ENCODE measurements at places on chromosomes 2 and 18. TPM values are rescaled to one million over a fixed set of nuclear protein-coding genes. Genes with fewer than 3 reads are reported as not detected.

- no peak overlapping the region for H3K4me3 ChIP-seq
- DNase-seq: no peak
- no peaks in the 10 kb centered on the region for H3K27me3 ChIP-seq
- H3K36me3 ChIP-seq: no peaks in the 10 kb centered on the region
- 0 out of 2 replicates have a peak, but pooled peaks cover under 1% of the 10 kb centered on the region for H3K4me1 ChIP-seq
- H3K27ac ChIP-seq: no peak overlapping the region
These were observed 22.0 kb downstream of the SMAD7 start for GRCh38 chr18:48928787-48929186.

DNA sequence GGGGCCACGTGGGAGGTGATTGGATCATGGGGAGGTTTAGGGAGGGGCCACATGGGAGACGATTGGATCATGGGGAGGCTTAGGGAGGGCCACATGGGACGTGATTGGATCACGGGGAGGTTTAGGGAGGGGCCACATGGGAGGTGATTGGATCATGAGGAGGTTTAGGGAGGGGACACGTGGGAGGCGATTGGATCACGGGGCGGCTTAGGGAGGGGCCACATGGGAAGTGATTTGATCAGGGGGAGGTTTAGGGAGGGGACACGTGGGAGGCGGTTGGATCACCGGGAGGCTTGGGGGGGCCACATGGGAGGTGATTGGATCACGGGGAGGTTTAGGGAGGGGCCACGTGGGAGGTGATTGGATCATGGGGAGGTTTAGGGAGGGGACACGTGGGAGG is 22.5 kb upstream of the SALL3 start:
- DNase-seq: no peak
- H3K27ac ChIP-seq: no peak overlapping the region
- no peak overlapping the region for H3K4me3 ChIP-seq
- H3K36me3 ChIP-seq: no peaks in the 10 kb centered on the region
- no peaks in the 10 kb centered on the region for H3K4me1 ChIP-seq

Gene DSG4
- total RNA-seq: 0.04 TPM

DNA sequence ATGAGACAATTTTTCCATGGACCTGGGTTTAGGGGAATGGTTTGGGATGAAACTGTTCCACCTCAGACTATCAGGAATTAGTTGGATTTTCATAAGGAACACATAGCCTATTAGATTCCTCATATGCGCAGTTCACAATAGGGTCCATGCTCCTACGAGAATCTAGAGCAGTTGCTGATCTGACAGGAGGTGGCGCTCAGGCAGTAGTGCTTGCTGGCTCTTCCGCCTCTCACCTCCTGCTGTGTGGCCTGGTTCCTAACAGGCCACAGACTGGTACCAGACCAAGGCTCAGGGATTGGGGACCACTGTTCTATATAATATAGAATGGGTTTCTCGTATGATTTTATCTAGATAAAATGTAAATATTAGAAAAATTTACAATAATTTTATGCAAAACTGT is 338.7 kb downstream of the CPS1 start:
- H3K36me3 ChIP-seq: no peaks in the 10 kb centered on the region
- DNase-seq: peak; percentile 46
- no peak overlapping the region for H3K4me3 ChIP-seq
- peaks cover 10% of the 10 kb centered on the region for H3K4me1 ChIP-seq
- no peak overlapping the region for H3K27ac ChIP-seq
- H3K27me3 ChIP-seq: no peaks in the 10 kb centered on the region

Gene TUBA4B
- not detected for total RNA-seq

Gene LONRF2
- 1.1 TPM for total RNA-seq

Gene ALPI
- total RNA-seq: not detected

GRCh38 chr2:135786823-135787222 is 45.2 kb downstream of the UBXN4 start:
- DNase-seq: peak; percentile 71
- no peak overlapping the region for H3K4me3 ChIP-seq
- H3K27ac ChIP-seq: no peak overlapping the region
- H3K36me3 ChIP-seq: peaks cover 43% of the 10 kb centered on the region
- H3K27me3 ChIP-seq: no peaks in the 10 kb centered on the region

GRCh38 chr2:171436307-171436706 is 2.3 kb downstream of the DCAF17 start:
- H3K4me3 ChIP-seq: no peak overlapping the region
- peaks cover 25% of the 10 kb centered on the region for H3K36me3 ChIP-seq
- peaks cover 19% of the 10 kb centered on the region for H3K4me1 ChIP-seq
- H3K27ac ChIP-seq: no peak overlapping the region

Gene SNORC
- total RNA-seq: 14.3 TPM

Gene KATNAL2
- total RNA-seq: 2.0 TPM

GRCh38 chr2:8115966-8116365 is 565.9 kb upstream of the ID2 start:
- no peaks in the 10 kb centered on the region for H3K36me3 ChIP-seq
- H3K27ac ChIP-seq: no peak overlapping the region

- H3K4me1 ChIP-seq: peaks cover 30% of the 10 kb centered on the region
- no peak overlapping the region for H3K4me3 ChIP-seq
- DNase-seq: no peak
- peak overlapping the region; percentile 95 for H3K27ac ChIP-seq
- H3K27me3 ChIP-seq: no peaks in the 10 kb centered on the region
These were observed 3.3 kb upstream of the PER2 start for GRCh38 chr2:238291550-238292281.

DNA sequence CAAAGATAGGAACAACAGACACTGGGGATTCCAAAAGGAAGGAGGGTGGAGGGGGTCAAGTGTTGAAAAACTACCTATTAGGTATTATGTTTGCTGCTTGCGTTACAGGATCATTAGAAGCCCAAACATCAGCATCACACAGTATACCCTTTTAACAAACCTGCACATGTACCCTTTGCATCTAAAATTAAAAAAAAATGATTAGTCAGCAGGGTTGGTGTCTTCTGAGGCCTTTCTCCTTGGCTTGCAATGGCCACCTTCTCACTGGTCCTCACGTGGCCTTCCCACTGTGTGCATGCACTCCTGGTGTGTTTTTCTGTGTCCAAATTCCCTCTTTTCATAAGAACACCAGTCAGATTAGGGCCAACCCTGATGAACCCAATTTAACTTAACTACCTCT is 5.6 kb upstream of the IMPA2 start:
- no peaks in the 10 kb centered on the region for H3K27me3 ChIP-seq
- H3K27ac ChIP-seq: no peak overlapping the region
- H3K36me3 ChIP-seq: no peaks in the 10 kb centered on the region
- H3K4me1 ChIP-seq: peaks cover 16% of the 10 kb centered on the region
- no peak for DNase-seq

GRCh38 chr2:200673191-200673590 is 87.4 kb downstream of the AOX1 start:
- H3K27me3 ChIP-seq: no peaks in the 10 kb centered on the region
- DNase-seq: no peak
- H3K4me3 ChIP-seq: no peak overlapping the region
- peaks cover 16% of the 10 kb centered on the region for H3K4me1 ChIP-seq
- no peak overlapping the region for H3K27ac ChIP-seq

GRCh38 chr2:240159251-240159839 is 18.9 kb upstream of the OTOS start:
- no peak overlapping the region for H3K4me3 ChIP-seq
- no peaks in the 10 kb centered on the region for H3K36me3 ChIP-seq
- no peaks in the 10 kb centered on the region for H3K27me3 ChIP-seq
- no peak overlapping the region for H3K27ac ChIP-seq

Gene VIL1
- 0.26 TPM for total RNA-seq

GRCh38 chr18:54529444-54529843 is 61.6 kb upstream of the DYNAP start:
- DNase-seq: no peak
- H3K36me3 ChIP-seq: no peaks in the 10 kb centered on the region

Gene CXCR4
- 2.1 TPM for total RNA-seq

DNA sequence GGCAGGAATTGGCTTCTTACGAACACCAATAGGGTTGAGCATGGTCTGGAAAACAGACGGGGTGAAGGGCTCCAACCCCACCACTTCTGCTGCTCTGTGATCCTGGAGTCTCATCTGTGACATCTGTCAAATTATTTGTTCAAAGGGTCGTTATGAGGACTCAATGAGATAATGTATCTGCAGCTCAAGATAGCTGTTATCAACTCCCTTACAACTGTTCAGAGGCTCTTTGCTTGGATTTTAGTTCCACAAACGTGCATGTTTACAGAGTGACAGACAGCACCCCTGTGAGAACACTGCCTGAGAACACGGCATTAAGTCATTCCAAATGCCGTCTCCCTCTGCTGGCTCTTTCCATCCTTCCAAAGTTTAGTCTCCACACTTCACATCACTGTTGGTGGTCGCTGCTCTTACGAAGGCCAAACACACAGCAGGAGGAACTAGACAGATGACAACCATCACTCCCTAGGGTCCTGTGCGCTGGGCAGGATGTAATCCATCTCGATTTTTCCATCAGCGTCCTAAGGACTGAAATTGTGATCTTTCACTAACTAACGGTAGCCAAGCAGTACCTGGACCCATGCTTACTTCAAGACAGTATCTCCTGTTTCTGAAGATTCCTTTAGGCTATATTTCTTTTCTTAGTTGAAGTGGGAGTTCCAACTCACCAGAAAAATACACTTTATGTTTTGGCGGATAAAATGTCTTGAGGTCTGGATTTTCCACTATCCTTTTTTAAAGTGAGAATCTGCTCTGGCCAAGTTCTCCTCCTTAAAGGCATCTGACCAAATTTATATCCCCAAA is 220.3 kb downstream of the ANAPC1 start:
- no peaks in the 10 kb centered on the region for H3K27me3 ChIP-seq
- no peaks in the 10 kb centered on the region for H3K36me3 ChIP-seq
- H3K27ac ChIP-seq: peak overlapping the region; percentile 97
- no peak overlapping the region for H3K4me3 ChIP-seq
- peaks cover 51% of the 10 kb centered on the region for H3K4me1 ChIP-seq
- peak; percentile 20 for DNase-seq

DNA sequence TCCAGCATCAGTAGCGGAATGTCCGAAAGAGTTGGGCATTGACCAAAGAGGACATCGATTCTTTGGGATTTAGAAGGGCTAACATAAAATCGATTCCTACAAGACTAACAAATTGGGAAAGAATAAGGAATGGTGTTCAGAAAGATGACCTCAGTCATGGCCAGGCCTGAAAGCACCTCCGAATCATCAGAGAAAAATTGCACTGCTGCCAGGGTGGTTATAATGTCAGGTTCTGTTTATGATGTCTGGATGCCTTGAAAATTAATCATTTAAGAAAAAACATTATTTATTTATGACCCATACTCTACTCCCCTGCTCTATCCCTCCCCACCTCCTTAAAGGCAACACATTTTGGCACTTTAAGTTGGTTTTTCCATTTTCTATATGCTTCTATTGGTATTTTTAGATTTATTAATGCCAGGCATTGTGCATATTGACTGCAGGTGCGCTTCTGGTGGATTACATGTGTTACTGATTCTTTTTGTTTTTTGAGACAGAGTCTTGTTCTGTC is 104.7 kb downstream of the MYCN start:
- no peak overlapping the region for H3K4me3 ChIP-seq
- no peaks in the 10 kb centered on the region for H3K36me3 ChIP-seq
- H3K4me1 ChIP-seq: no peaks in the 10 kb centered on the region
- H3K27me3 ChIP-seq: no peaks in the 10 kb centered on the region
- no peak for DNase-seq
- H3K27ac ChIP-seq: no peak overlapping the region

DNA sequence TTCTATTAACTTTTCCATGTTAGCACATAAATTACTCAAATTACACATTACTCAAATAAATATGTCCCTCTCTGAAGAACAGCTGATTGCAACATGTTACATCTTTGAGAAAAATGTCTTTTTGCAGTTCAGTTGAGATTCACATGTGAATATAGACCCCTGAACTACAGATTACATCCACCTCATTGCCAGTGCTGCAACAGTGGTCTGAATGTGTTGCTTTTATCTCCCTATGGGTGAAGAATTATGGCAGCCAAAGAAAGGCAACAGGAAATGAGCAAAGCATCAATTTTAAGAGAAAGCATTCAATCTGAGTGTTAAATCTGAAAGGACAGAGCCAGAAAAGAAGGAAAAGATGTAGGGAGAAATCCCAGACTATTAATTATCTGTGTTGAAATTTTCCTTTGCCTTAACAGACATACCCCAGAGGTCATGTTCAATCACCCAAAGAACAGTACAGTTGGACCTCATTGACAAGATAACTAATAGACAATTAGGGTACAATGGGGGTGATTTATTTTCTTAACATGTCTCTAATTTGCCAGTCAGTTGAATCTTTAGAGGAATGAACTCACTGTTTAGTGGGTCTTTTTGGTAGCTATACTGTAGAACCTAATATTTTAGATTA is 620.2 kb downstream of the CPS1 start:
- H3K27me3 ChIP-seq: no peaks in the 10 kb centered on the region
- H3K4me3 ChIP-seq: no peak overlapping the region
- DNase-seq: no peak

DNA sequence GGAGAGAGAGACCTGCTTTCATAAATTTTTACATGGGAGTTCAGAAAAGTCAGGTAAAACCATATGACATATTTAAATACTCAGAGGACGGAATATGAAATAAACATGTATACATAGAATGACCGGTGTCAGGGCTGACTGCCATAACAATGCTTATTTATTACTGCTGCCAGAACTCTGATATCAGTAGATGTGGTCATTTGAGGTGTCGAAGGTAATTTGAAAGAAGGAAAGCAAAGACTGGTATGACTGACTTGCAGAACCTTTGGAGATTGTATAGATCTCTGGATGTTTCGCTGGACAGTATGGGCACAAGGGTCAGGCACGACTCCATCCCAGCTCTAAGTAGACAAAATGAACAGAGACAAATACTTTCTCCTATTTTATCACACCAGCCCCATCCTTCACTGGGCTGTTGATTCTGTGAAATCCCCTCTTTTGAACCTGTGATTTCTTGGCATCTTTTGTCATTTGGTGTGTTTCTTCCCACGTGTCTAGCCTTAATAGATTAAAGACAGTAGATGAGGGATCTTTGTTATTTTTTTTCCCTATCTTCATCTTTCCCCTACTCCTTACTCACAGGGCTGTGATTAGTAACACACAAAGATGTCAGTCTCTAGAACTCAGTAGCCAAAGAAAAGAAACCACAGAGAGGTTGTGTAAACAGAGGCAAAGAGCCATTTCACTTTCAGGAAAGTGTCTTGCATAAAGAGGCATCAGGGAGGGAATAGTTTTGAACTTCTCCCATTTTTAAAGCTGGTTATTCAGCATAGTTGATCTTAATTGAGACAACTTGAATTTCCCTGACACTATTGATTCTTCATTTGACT is 61.6 kb downstream of the ICOS start:
- peaks cover 32% of the 10 kb centered on the region for H3K27me3 ChIP-seq
- no peak overlapping the region for H3K4me3 ChIP-seq
- peak; percentile 48 for DNase-seq
- 0 out of 2 replicates have a peak, but pooled peaks cover 7% of the 10 kb centered on the region for H3K4me1 ChIP-seq
- no peak overlapping the region for H3K27ac ChIP-seq
- no peaks in the 10 kb centered on the region for H3K36me3 ChIP-seq

GRCh38 chr2:141599721-141600120 is 531.1 kb downstream of the LRP1B start:
- no peaks in the 10 kb centered on the region for H3K36me3 ChIP-seq
- H3K4me1 ChIP-seq: no peaks in the 10 kb centered on the region
- no peak overlapping the region for H3K4me3 ChIP-seq
- no peaks in the 10 kb centered on the region for H3K27me3 ChIP-seq

Gene MAP3K19
- total RNA-seq: not detected

All from PC-3 (cell line).